ENCODE measurements at places on chromosomes 6 and 20.

GRCh38 chr6:152305672-152306071 lies 331.5 kb downstream of the SYNE1 start:
- no peak for DNase-seq

DNA sequence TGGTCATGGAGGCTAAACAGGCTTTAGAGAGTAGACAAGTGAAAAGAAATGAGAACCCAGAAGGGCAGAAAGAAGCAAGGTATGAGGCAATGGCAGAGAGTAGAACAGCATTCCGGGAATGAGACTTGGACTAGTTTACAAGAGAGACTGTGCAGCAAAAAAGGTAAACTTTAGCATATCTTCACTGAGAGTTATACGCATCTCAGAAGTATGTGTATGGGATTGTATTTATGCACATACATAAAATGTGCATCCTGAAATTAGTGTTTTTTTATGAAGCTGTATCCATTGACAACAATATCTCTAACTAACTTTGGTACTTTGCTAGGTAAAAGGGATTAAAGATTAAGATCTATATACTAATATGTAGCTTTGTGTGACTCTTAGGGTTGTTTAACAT lies 753.6 kb downstream of the BCKDHB start:
- DNase-seq: no peak

- no peak for DNase-seq
Observed at GRCh38 chr6:77124604-77125003, 338.7 kb downstream of the HTR1B start.

DNA sequence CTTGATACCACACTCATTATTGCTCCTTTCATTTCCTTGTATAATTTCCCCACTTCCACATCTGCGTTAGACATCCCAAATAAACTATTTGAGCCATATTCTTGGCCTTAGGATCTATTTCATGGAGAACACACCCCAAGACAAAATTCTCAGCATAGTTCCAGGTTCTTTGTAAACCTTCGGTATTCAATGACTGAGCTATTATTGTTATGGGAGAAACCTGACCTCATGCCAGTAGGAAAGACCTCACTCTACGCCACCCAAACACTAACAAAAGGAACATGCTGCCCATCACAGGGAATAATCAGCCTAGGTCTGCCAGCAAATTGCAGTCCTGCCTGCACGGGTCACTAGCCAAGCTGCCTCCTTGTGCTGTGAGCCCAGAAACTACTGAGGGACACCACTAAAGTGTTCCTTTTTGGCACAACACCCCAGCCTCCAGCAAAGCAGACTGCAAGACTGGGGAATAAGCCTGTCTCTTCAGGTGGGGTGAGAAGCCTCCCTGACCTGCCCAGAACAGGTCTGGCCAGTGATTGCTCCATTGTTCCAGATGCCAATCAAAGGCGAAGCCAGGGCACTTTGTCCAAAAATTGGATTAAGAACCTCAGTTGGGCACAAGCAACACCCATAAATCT lies 371.8 kb downstream of the MAFB start:
- DNase-seq: no peak

DNA sequence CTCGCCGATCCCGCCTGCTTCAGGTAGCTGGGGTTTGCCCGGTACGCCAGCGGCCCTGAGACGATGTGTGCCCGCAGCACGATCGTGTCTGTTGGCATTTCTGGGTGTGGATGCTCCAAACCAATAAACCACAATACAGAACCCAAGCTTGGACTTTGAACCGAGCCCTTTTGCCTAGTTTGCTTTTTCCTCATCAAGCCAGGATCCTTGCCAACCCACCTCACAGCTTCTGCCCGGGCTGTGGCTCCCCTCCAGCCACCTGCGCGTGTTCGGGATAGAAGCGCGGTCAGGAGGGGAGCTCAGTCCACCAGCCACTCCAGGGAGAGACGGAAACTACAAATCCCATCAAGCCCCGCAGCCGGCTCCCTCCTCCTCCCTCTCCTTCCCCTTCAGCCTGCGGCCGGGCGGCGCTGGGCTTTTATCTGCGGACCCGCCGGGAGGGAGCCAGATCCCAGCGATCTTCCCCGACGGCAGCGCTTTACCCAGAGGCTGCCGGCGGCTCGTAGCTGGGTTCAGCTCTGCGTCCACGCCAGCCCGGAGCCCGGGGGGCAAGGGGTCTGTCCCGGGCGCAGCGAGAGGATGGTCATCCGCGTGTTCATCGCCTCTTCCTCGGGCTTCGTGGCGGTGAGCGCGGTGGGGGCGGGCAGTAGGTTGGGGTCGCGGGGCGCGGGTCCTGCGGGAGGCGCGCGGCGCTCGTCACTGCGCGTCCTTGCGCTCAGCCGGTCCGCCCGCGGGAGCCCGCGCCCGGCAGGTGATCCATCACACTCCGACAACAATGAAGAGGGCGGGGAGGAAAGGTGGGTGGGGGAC lies at the start of gene SH3BGRL2:
SH3BGRL2 (plus strand) TSS at position 447 of the 810 bp plus-strand sequence; CDS start at position 580, 133 bp downstream.
- DNase-seq: no peak

- peak; percentile 66 for DNase-seq
Observed at GRCh38 chr6:26576929-26577719, 19.6 kb upstream of the ABT1 start.

GRCh38 chr6:46821458-46821881 lies 28.3 kb downstream of the MEP1A start:
- DNase-seq: no peak

- DNase-seq: no peak
Observed at GRCh38 chr6:72787391-72788031, 165.6 kb downstream of the KCNQ5 start.

GRCh38 chr6:13308332-13308731 lies 20.0 kb downstream of the TBC1D7 start:
- no peak for DNase-seq

DNA sequence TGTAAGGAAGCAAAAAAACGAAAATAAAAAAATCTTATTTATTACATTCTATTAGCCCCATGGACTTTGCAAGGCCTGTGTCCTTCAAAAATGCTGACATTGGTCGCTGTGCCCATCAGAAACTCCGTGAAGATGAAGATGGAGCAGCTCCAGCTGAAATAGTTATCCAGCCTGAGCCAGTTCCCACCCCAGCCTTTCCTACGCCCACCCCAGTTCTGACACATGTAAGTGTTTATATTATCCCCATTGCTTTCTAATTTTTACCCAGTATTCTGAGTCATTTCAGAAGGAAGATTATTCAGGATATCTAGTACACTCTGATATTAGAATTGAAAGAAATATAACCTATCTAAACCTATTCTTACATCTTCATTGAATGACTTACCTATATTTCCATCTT lies 217.7 kb downstream of the ARHGAP18 start:
- DNase-seq: no peak

DNA sequence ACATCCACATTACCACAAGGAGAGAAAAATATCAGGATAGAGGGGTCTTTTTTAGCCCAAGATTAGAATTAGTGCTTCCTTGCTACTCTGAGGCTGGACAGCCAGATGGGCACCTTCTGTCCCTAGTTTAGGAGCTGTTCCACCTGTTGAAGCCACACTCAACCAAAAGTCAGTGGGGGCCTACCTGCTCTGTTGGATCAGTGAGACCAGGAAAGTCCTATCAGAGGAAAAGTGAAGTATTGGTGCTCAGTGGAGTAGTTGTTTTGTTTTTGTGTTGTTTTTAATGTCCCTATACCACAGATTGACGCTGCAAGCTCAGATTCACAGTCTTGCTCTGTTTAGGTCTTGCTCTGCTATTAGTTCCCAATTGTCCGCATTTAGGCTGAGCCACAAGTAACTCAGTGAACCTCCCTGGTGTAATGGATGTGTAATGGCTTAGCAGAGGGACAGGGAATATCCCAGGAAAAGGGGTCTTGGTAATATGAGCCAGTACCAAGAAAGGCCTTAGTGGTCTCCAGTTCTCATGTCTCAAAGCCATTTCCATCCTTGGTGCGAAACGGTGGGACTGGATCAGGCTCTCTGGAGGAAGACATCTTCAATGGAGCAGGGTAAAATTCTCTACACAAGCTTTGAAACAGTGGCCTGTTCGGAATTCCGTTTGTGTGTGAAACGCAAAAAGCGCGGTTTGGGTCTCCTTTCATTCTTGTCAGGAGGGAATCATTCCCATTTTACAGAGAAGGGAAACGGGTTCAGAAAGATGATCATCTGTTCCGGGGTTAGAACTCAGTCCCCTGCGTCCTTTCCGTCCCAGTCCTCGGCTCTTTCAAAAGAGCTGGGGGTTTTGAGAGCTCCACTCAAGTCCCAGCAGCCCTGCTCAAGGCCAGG lies 631 bp upstream of the PABPC1L start:
- DNase-seq: no peak

GRCh38 chr20:31544600-31544999 lies 30.4 kb downstream of the HM13 start:
- no peak for DNase-seq

- DNase-seq: peak; percentile 71
Observed at GRCh38 chr6:40587240-40588069, at the start of gene LRFN2. Gene LRFN2, minus strand, starts transcription at chr6:40587364.

- DNase-seq: no peak
Observed at GRCh38 chr20:44866703-44867335, 18.7 kb upstream of the YWHAB start.

DNA sequence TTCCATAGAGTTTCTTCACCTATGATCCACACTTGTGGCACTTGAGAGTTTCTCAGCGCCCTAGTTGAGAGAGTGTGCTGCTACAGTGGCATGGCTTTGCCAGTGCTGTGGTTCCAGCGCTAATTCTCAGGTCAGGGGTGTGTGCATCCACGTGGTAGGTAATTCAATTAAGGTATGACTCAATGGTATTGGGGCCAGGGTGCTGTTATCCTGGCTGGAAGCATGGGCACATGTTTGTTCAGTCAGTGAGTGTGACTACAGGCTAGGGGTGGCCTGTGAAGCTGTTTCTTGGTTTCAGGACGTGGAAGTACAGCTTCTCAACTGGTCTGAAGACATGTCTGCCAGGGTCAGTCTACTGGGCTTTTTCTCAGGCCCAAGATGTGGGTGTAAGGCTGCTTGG lies 3.0 kb upstream of the SEMG2 start:
- no peak for DNase-seq

DNA sequence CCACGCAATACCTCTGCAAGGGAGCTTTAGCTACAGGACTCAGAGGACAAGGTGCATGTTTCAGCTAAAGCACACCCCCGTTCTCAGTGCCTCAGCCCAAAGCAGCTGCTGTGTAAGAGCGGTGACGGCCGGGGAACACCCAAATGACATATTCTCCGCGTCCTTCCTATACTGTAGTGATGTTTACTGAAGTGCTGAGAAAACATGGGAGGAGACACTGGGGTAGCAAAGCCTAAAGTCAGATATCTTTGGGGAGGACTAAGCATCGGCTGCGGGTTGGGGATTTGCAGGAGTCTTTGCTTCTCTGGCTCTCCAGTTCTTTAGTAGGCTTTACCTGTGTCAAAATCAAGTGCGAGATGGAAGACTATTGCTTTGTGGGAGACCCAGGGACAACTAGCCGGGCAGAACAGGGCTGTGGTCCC lies 1.7 kb downstream of the SLC22A23 start:
- DNase-seq: no peak

DNA sequence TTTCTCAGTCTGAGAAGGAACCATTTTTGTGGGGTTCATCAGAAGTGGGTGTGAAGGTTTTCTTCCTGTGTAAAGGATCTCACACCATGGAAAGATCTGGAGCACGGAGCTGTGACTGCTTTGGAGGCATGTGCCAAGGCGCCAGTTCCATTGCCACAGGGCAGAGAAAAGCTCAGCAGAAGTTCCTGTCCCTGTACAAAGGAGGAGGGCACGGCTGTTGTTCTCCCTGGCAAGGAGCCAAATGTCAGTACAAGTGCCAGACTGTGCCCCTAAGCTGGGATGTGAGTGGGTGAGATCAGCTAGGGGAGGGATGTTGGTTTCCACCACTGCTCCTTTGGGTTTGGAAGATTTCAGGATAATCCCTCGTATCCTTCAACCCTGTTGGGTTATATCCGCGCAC lies 117.3 kb downstream of the CRYBG1 start:
- DNase-seq: no peak

- DNase-seq: no peak
Observed at GRCh38 chr6:123965894-123966293, 162.2 kb downstream of the NKAIN2 start.

DNA sequence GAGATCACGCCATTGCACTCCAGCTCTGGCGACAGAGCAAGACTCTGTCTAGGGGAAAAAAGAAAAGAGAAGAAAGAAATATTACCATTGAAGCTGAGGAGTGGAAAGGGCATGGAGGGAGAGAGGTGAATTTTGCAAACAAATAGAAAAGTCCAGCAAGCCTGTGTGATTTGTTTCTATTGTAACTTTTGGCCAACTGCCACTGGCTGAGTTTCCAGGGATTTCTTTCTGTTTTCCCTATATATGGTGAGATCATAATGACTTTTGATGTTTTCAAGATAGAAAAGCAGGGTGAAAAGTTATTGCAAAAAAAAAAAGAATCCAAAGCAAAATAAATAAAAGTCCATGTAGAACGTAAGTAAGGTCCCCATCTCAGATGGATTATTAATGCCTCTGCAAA lies 184.2 kb upstream of the RALGAPA2 start:
- DNase-seq: no peak

DNA sequence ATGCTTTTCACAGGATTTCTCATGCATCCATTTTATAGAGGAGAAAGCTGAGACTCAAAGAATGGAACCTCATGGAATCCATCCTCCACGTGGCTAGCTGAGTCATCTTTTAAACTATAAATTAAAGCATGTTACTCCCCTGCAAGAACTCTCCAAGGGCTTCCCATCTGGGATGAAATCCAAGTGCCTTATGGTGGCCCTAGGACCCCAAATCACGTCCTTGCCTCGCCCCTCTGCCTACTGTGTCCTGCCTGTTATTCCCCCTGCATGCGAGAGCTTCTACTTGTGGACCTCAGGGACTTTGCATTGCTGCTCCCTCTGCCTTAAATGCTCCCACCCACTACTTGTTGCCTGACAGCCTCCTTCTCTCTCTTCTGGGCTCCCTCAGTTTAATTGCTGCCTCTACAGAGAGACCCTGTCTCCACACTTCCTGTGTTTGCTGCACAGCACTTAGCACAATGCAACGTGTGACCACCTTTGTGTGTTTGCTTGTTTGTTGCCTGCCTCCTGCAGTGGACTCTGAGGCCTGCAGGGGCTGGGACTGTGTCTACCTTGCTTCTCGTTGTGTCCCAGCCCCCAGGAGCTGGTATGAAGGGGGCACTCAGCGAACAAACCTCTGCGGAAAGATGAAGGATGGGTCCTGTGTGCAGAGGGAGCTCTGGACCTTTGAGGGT lies 39.4 kb downstream of the TOX2 start:
- no peak for DNase-seq

DNA sequence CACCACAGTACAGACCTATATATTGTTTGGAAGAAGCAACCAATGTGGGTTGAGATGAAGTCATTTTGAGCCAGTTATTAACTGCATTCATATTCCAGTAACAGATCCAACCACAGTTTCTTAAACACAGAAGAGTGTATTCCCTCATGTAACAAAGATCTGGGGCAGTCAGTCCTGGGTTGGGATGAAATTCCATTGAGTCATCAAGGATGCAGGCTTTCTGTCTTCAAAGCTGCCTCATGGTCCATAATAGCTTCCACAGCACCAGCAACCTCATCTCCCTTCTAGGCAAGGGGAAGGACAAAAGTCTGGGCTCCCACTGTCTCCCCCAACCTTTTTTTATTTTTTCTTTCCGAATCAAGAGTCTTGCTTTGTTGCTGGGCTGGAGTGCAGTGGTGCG lies 2.9 kb upstream of the SOD2 start:
- DNase-seq: no peak

- DNase-seq: no peak
Observed at GRCh38 chr20:58327211-58327610, 17.7 kb downstream of the RAB22A start.
